ENCODE measurements at places on chromosomes 2 and 18. TPM values are rescaled to one million over a fixed set of nuclear protein-coding genes. Genes with fewer than 3 reads are reported as not detected.
A peak's percentile ranks its signal among the peaks of the same experiment; 100 is the strongest.

DNA sequence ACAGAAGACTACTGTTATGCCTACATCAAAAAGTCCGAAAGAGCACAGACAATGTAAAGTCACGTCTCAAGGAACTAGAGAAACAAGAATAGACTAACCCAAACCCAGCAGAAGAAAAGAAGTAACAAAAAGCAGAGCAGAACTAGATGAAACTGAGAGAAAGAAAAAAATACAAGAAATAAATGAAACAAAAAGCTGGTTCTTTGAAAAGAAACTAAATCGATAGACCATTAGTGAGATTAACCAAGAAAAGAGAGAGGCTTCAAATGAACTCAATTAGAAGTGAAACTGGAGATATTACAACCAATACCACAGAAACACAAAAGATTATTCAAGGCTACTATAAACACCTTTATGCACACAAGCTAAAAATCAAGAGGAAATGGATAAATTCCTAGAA lies 271.8 kb downstream of the MBD2 start:
- no peak overlapping the region for H3K4me3 ChIP-seq
- DNase-seq = no peak
- H3K4me1 ChIP-seq = no peaks in the 10 kb centered on the region
- H3K27me3 ChIP-seq = no peaks in the 10 kb centered on the region

Gene RGPD4
- total RNA-seq = not detected

DNA sequence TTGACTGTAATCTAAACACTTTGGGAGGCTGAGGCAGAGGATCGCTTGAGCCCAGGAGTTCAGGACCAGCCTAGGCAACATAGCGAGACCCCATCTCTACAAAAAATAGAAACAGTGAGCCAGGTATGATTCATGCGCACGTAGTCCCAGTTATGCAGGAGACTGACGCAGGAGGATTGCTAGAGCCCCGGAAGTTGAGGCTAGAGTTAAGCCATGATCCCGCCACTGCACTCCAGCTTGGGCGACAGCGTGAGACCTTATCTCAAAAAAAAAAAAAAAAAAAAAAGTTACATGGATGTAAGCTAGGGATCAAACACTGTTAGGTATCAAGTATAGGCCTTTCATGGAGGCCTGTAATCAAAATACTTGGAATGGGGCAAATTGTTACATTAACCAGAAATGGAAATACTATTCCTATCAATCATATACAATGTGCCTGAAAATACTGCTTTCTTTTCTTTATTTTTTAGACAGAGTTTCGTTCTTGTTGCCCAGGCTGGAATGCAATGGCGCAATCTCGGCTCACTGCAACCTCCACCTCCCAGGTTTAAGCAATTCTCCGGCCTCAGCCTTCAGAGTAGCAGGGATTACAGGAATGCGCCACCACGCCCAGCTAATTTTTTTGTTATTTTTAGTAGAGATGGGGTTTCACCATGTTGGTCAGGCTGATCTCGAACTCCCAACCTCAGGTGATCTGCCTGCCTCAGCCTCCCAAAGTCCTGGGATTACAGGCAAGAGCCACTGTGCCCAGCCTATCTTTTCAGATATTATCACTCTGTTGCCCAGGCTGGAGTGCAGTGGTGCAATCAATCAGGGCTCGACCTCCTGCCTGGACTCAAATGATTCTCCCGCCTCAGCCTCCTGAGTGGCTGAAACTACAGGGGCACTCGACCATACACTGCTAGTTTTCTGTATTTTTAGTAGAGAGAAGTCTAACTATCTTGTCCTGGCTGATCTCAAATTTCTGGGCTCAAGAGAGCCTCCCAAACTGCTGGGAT lies 27.2 kb downstream of the XPO1 start:
- peaks cover 32% of the 10 kb centered on the region for H3K36me3 ChIP-seq
- H3K27ac ChIP-seq = peak overlapping the region; percentile 26
- H3K27me3 ChIP-seq = no peaks in the 10 kb centered on the region
- peaks cover 4% of the 10 kb centered on the region for H3K4me1 ChIP-seq

Gene CERKL
- 2.9 TPM for total RNA-seq

GRCh38 chr2:162297925-162298552 lies 20.4 kb downstream of the IFIH1 start:
- no peak for DNase-seq
- no peaks in the 10 kb centered on the region for H3K27me3 ChIP-seq
- no peaks in the 10 kb centered on the region for H3K4me1 ChIP-seq
- H3K36me3 ChIP-seq = no peaks in the 10 kb centered on the region
- H3K4me3 ChIP-seq = no peak overlapping the region
- no peak overlapping the region for H3K27ac ChIP-seq

DNA sequence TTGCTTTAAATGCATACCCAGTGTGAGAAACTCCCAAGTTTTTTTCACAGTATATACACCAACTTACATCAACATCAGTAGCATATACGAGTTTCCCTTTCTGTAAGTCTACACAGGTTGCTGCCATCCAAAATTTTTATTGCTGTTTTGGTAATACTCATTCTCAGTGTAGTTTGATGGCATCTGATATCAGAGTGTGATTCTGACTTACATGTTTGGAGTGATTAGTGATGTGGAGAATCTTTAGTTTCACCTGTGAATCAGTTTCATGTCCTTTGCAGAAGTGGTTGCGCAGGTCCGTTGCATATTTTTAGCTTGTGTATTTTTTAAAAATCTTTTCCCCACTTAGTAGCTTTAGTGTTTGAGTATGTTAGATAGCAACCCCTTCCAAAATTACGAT lies 50.1 kb downstream of the CCDC74A start:
- no peaks in the 10 kb centered on the region for H3K4me1 ChIP-seq
- peaks cover 29% of the 10 kb centered on the region for H3K27me3 ChIP-seq
- no peaks in the 10 kb centered on the region for H3K36me3 ChIP-seq
- no peak overlapping the region for H3K4me3 ChIP-seq
- no peak overlapping the region for H3K27ac ChIP-seq

- H3K27me3 ChIP-seq = no peaks in the 10 kb centered on the region
- no peak for DNase-seq
- no peak overlapping the region for H3K27ac ChIP-seq
These were observed 445.6 kb upstream of the CELF4 start for GRCh38 chr18:38010971-38011857.

DNA sequence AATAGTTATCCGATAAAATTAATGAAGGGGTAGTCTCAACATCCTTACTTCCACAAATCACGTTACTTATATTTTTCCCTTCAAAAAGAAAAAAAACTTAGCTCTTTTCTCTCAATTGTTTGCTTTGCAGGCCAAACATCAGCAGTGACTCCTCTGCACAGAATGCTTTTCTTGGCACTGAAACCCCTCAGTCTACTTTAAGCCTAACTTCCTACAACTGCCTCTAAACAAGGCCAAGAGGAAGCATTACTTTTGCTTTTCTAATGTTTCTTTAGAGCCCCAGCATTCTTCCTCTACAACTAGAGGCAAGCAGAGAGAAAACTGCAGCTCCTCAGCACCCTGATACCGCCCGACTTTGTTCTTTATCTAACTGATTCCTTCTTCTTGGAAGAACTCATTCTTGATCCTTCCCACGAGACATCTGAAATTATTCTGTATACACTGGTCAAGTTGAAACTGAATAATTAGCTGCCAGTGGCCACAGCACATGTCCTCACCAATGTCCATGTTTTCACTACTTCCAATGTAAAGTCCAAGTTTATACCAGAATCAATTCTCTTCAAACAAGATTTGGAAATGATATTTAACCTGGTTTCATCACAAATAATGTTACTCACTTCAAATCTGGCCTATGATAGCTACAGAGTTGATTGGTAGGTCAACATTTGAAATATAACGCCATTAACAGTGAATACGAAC lies 55.3 kb downstream of the DTNB start:
- H3K27me3 ChIP-seq = no peaks in the 10 kb centered on the region
- peaks cover 9% of the 10 kb centered on the region for H3K36me3 ChIP-seq
- H3K4me3 ChIP-seq = no peak overlapping the region
- no peak overlapping the region for H3K27ac ChIP-seq
